LHCN-M2 (cell line): ENCODE measurements at places on chromosomes 3 and 15. TPM values are rescaled to one million over a fixed set of nuclear protein-coding genes. Genes with fewer than 3 reads are reported as not detected.

- DNase-seq = no peak
These were observed 226.5 kb downstream of the XXYLT1 start for GRCh38 chr3:195044411-195044810.

GRCh38 chr3:195176776-195177175, 94.2 kb downstream of the XXYLT1 start:
- DNase-seq = no peak

DNA sequence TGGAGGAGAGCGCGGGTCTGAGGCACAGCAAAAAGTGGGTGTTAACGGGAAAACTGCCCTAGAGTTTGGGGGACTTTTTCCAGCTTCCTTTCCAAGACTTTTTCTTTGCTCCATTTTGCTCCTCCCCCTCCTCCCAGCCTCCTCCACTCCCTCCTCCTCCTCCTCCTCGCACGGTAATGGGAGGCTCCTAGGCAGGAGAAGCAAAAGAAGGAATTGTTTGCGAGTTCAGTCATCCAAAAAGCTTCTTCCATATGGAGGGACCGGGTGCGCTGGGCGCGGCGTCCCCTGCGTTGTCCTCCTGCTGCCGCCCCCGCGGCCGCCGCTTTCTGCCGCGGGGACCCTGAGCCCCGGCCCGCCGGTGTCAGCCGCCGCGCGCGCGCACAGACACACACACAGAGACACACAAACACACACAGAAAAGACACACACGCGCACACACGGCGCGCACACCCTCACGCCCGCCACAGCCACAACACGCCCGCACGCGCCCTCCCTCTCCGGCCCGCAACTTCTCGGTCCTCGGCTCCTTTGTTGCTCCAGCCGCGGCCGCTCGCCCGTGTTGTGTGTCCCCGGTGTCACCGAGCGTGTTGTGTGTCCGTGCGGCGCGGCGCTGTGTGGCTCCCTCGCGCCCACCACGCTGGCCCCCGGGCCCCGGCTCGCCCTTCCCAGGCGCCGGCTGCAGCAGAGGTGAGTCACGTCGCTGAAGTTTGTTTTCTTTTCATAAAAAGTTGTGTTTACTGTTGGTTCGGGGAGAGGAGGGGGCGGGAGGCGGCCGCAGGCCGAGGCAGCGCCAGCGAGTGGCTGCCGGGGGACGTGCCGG, at the start of gene BOC:
Gene BOC, plus strand, starts transcription at position 228 of the 820 bp plus-strand sequence. CDS start 38,246 bp downstream, outside the sequence.
- peak; percentile 47 for DNase-seq

GRCh38 chr3:122926322-122926721, 101.2 kb downstream of the SEMA5B start:
- DNase-seq = no peak

GRCh38 chr15:76501726-76502125, 165.2 kb downstream of the ISL2 start:
- peak; percentile 21 for DNase-seq

DNA sequence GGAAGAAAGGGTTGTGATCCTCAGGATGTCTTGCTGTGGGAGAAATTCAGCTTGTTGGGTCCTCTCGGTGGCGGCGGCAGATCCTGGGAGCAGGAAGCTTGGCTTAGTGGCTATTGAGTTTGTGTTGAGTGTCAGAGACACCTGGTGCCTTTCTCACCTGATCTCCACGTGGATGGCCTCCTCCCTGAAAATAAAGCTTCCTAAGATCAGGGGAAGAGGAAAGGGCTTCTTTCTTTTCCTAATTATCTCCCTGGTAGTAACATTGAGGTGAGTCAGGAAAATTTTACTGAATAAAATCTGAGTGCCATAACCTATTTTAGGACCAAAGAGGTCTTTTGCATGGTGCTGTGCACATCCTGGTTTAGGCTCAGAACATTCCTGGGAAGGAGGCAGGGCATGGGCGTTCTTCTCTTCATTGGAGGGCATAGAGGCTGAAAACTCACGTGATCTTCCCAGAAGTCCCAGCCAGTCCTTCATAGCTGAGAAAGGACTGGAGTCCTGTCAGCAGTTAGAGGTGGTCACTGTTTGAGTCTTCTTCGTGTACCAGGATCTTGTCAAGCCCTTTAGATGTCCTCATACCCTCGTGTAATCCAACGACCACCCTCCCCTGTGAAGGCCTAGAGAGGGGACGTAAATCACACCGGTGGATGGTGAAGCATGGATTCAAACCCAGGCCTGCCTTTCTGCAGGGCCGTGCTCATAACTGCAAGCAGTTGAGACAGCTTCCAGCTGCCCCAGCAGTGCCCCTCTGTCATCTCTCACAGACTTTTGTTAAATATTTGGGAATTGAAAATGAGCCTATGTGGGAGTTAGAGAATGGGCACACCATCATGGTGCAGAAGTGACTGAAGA, 1.1 kb downstream of the CMTM8 start:
- no peak for DNase-seq

DNA sequence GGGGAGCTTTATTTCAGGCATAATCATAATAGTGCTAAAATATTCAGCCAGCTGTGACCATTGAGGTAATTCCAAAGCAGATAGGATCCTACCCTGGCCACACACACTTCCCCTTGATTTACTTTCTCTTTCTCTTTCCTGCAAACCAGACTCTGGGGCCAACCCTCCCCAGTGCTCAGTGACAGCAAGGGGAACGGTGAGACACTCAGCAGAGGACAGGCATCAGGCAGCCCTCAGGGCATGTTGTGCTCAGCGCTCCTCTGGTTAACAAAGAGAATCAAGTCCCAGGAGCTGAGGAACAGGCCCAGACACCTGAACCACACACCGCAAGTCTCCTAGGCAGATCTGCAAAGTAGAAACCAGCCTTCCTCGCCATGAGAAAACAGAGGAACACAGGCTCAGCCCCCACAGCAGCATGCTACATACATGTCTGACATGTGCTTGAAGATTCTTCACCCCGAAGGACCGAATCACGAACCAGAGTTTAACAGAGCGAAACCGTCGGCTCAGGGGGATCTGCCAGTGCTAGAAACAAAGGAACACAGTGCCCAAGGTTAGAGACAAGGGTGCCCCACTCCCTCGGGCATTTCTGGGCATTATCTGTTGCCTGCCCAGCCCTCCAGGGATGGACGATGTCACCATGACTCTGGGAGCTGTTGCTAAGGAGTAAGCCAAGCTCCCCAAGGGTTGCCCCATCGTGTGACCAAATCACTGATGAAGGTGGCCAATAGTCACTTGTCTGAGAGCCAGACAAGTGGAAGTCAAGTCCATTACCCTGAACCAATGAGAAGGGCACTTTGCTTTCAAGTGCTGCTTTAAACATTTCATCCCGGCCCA, 17.5 kb downstream of the HDC start:
- DNase-seq = no peak

DNA sequence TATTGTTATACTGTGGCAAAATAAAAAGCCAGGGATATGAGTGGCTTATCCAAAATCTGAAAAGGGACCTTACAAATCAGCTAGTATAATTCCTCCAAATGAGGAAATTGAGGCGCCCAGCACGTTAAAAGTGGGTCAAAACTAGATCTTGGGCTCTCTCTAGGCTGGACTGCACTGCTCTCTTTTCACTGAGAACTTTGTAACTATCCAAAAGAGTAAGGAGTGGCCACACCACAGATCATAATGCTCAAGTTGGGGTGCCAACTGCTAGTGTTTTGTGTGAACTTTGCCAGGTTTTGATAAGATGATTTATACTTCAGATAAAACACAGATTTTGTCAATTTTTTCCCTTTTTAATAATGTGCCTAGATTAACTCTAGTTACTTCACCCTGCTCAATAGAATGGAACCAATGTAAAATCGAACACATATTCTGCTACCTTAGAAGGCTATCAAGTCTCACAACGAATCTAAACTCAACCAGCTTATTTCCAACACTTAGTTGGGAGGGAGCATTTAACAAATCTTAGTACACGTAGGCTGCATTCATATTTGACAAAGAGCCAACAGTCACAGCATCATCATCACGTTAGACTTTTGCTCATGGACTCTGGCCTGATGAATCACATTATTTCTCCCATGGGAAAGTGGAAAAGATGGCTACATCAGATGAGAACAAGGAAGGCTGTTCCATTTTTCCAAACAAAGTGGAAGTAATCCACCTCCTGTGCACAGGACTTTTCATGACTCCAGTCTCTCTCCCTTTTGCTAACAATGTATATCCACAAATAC, 64.4 kb downstream of the ABI3BP start:
- DNase-seq = peak; percentile 96

DNA sequence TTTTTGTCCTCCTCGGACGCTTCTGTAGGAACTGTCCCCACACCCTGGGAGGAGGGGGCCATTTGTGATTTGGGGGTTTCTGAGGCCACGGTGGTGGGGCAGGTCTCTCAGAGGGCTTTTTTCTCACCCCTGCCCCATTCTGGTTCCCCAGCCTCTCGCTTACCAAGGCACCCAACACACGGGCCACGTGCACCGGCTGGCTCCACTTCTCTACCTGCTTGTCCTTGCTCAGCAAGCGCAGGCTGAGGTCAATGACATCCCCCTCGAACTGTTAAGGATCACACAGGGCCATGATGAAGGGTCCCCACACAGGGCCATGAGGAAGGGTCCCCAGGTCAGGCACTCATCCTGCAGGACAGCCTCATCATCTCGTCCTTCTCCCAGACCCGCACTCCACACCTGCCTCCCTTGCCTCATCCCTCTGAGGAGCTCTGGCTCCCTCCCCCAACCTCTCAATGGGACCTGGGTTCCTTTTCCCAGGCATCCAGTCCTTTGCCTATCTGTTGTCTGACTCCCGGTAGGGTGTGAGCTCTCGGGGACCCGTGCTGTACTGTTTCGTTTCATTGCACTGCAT, 10.6 kb downstream of the EPB42 start:
- DNase-seq = no peak

GRCh38 chr3:150059241-150059640, 88.5 kb upstream of the PFN2 start:
- peak; percentile 46 for DNase-seq

DNA sequence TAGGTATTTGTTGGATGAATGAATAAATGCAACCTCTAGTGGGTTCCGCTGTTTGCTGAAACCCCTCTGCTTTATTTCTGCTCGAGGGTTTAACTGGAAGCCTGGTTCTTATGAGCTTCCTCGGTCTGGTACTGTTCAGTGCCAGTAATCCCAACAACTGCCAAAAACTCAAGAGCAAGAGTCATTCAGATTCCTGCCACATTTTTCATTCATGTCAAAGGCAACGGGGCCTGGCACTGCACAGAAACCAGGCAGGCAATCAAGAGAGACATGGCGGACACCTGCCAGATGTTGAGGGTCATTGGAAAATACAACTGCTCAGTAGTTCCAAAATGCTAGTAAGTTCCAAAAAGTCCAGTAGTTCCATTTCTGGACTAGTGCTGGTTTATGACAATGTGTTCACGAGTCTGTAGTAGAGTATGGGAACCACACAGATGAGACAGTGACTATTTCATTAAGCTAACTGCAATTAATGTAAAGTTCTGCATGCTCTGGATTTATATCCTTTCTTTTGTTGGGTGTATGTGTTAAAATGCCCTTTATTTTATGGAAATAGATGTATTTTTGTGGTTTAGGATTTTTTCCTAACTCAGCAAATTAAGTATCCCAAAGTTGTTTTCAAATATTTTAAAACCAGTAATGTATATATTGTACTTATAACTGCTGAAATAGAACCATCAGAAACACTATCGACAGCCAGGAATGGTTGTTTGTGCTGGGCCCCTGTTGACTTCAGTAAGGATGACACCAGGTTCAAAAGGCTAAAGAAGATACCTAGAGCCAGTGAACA, 22.7 kb upstream of the TMEM41A start:
- no peak for DNase-seq

GRCh38 chr3:39962581-39962980, 153.2 kb downstream of the MYRIP start:
- no peak for DNase-seq

GRCh38 chr15:30036036-30036703, 46.6 kb upstream of the GOLGA8J start:
- DNase-seq = no peak

DNA sequence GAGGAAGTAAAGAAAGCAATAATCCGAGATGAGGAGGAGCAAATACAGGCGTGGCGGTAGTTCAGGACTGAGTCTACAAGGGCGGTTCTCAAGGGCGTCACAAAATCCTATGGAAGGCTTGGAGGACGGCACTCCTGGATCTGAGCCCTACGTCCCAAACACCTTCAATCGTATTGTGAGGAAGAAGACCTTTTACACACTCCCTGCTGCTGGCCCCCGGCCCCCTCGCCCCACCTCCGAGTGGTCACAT, 747 bp downstream of the PLD1 start:
- no peak for DNase-seq

GRCh38 chr3:127865941-127866340, 43.6 kb upstream of the MGLL start:
- peak; percentile 72 for DNase-seq

Gene PTH1R
- 1.2 and 1.3 TPM in 2 replicates for total RNA-seq

Gene IMPG2
- total RNA-seq = 0.19 and 0.23 TPM in 2 replicates

Gene CLDN16
- 0.13 TPM in 1 of 2 replicates, not detected in the other for total RNA-seq

Gene SLC25A36
- 51.9 and 52.8 TPM in 2 replicates for total RNA-seq

Gene SLC27A2
- not detected in 2 replicates for total RNA-seq

Gene CSPG4
- 16.4 and 21.0 TPM in 2 replicates for total RNA-seq

Gene CCRL2
- total RNA-seq = 5.3 and 5.4 TPM in 2 replicates

Gene CCDC80
- 96.0 and 137 TPM in 2 replicates for total RNA-seq

Gene GHRL
- total RNA-seq = not detected in 2 replicates

Gene AGTR1
- 5.1 and 6.4 TPM in 2 replicates for total RNA-seq

Gene DLL4
- total RNA-seq = 0.13 and 0.17 TPM in 2 replicates
